ENCODE measurements at places on chromosomes 3 and 15.

DNA sequence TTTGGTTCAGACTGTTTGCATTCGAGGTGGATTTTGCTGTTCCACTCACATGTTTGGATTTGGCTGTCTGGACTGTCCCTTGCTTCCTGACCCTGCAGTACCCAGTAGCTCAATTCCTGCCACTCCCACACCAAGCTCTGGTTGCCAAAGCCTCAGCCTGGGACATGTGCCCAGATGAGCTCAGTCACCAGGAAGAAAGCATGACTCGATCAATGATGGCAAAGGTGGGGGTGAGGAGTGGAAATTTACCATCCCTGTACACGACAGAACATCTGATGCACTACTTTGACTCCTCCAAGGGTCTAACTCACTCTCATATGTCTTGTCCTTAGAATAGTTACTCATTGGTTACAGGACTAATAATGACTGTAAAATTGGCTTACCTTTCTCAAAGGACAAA, 45.2 kb downstream of the ZNF385D start:
- DNase-seq, result no peak

DNA sequence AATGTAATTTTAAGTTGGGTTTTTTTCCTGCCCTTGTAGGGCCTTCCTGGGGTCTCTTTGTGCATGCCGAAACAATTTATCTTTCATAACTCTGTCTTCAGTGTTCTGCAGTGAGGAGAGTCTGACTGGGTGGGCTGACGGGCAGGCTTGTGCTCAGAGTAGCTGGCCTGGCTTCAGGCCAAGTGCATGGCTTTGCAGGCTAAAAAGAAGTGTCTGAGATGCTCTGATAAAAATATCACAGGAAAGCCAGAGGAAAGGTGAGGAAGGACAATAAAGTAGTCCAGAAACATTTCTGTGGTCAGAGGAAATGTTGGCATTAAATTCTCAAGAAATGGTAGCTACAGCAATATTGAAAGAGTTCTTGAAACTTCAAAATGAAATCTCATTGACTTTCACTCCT, 25.5 kb downstream of the ST3GAL6 start:
- no peak for DNase-seq

DNA sequence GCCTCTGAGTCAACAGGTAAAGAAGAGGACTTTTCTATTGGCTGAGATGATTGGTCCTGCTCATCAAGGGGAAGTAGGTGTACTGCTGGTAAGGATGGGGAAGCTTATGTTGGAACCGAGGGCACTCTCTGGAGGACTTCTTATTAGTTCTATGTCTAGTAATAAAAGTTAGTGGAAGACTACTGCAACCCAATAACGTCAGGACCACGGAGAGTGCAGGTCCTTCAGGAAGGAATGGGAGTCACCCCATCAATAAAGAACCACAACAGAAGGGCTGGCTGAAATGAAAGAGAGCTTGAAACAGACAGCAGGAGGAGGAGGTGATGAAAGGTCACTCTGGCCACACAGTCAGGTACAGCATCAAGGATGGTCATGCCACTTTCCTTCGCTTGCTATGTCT, 68.8 kb upstream of the PRR23E start:
- DNase-seq, result no peak

DNA sequence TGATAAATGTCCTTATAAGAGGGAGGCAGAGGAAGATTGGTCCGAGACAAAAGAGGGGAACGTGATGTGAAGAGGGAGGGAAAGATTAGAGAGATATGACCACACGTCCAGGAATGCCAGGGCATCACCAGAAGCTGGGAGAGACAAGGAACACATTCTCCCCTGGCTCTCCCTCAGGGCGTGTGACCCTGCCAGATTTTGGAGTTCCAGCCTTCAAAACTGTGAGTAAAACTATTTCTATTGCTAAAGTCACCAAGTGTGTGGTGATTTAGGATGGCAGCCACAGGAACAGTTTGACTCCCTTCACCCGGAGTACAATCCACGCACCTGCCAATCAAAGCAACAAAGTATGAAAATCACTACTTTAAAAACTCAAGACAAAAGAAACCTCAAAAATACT, 32.1 kb upstream of the TJP1 start:
- DNase-seq, result no peak

GRCh38 chr3:87227835-87228144, 681 bp downstream of the CHMP2B start:
- DNase-seq, result no peak

DNA sequence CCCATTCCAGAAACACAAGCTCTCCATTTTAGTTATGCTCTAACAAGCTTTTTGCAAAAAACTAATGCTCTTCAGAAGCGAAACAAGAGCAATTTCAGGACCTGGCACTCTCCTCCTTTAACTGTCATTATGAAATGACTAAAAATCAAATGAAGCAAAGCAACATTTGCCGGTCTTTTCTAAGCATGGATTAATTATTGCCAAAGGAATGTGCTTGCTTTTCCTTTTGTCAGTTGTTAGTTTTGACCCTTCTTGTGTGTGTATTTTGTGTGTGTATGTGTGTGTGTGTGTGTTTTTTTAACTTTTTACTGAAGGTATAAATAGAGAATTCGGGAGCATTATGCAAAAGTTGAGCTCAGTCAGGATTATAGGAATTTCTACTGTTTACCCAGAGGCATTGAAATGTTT, 509.1 kb downstream of the TUSC7 start:
- no peak for DNase-seq

DNA sequence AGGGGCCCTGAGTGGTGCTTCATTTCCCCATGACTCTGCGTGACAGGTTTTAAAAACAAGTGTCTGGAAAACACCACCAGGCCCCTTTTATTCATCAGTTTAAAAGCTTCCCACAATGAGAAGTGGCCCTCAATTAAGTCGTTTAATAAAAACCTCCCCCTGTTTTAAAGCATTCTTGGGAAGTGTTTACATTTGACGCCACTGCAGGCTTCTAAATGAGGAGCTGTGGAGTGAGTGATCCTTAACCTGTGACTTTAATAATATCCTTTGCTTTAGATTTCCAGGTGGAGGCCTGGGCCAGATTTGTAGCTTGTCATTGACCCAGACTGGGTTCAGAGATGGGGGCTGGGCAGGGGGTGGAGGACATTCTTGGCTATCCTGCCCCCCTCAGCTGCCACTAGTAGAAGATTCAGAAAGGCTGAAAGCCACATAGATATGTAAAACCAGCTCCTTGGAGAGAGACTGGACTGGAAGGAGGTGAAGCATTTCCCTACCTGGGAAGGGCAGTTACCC, 11.3 kb downstream of the CGNL1 start:
- no peak for DNase-seq

Data from NCI-H1048 (cell line).